A673 (cell line): ENCODE measurements at places on chromosomes 4 and X.
A peak's percentile ranks its signal among the peaks of the same experiment; 100 is the strongest.

- no peak for DNase-seq
Observed at GRCh38 chr4:26856906-26857277, 3.7 kb upstream of the STIM2 start.

GRCh38 chrX:22105231-22105630, 73.1 kb downstream of the PHEX start:
- DNase-seq = peak; percentile 18

GRCh38 chr4:78638337-78639172, 87.0 kb downstream of the ANXA3 start:
- DNase-seq = no peak

GRCh38 chr4:44415251-44415650, 33.4 kb downstream of the KCTD8 start:
- no peak for DNase-seq

DNA sequence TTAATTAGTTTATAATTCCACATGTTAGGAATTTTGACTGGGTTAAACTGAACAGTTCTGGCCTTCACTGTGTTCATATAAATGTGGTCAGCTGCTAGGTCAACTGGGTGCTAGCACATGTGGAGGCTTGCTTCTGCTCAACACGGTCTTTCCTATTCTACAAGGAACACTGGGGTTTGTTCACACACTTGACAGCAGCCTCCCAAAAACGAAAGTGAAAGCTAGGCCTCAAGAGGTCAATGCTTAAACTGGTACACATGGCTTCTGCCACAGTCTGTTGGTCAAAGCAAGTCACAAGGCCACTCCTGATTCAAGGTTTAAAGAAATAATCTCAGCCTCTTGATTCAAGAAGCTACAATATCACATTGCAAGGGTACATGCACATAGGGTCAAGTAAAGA, 126.5 kb downstream of the QDPR start:
- DNase-seq = no peak

DNA sequence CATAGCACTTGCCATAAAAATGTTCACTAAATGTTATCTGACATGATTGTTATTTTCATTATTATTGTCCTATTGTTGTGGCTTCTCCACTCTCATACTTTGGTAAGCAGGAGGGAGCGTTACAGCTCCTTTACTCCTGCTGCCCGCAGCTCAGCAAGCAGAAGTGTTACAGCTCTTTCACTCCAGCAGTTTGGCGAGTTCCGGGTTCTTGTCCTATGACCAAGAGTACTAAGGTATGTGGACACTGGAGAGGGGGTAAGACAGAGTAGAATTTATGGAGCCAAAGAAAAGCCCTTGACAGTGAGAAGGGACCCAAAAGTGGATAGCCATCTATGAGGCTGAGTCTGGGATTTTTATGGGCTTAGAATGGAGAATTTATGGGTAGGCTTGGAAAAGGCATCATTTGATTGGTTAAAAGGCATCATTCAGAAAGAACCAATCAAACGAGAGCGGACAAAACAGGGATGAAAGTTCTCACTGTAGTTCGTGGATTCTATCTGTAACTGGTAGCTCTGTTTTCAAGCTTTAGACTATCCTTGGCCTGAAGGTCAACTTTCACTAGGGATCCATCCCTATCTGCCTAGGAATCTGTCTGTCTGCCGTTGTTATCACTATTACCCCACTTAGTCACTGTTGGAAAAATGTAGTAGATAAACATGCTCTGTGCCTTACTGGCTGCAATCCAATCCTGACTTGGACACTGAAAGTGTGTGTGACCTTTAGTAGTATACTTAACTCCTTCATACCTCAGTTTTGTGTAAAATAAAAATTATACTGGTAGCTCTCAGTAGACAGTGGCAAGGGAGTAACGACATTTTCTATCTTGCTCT, 545.6 kb upstream of the LCORL start:
- no peak for DNase-seq

GRCh38 chr4:47531954-47532321, 46.9 kb downstream of the ATP10D start:
- no peak for DNase-seq

DNA sequence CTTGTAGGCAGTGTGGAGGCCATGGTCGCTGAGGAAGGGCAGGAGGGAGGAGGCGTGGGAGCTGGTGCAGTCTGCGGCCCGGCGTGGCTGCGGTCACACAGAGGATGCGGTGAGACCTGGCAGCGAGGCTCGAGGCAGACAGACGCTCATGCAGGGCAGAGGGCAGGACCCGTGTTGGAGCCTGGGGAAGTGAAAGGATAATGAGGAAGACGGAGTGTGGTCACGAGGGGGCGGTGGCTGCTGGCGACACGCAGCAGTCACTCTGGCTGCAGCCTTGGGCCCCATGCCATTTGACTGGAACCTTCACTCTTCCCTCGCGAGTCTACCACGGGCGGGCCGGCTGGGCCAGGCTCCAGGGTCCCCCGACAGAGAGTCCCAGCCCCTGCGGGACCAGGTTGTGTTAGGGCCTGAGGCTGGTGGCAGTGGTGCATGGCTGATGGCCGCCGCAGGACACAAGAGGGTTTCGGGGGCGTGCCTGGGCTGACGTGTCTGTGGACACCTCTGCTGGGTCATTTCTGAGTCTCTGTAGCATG, 68.8 kb upstream of the HGFAC start:
- no peak for DNase-seq

- no peak for DNase-seq
Observed at GRCh38 chrX:134747006-134747405, 88.7 kb upstream of the PLAC1 start.

DNA sequence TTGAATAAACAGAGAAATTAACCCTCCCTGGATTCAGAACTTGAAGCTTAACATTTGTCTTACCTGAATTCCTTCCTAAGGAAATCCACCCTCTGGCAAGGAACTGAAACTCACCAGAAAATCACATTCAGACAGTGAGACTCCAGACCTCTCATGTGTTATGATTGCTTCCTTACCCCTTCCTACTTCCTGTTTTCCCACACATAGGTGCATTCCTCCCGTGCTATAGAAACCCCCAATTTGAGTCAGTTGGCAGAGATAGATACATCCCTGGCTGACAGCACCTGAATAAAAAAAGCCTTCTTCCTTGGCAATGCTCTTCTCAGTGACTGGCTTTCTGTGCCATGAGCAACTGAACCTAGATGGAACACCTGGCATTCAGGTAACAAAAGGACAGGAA, 157.0 kb upstream of the SMIM31 start:
- DNase-seq = no peak

GRCh38 chr4:185112104-185112503, 31.0 kb upstream of the SLC25A4 start:
- no peak for DNase-seq

GRCh38 chr4:146960634-146961033, 15.0 kb upstream of the TTC29 start:
- DNase-seq = no peak

DNA sequence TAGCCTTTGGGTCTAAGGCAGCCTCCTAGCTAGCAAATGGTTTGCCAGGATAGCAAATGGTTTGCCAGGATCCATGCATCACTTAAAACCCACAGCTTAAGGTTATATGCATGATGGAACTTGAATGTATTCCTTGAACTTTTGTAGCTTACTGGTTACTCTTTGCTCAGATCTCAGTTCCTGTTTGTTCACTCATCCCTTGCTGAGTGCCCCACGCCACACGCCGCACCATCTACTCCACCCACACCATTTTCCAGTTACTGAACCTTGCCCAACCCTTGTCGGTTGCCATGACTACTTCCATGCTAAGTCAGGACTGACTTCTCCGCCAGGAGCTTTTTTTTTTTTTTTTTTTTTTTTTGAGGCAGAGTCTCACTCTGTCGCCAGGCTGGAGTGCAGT, 29.5 kb upstream of the XIAP start:
- peak; percentile 59 for DNase-seq

DNA sequence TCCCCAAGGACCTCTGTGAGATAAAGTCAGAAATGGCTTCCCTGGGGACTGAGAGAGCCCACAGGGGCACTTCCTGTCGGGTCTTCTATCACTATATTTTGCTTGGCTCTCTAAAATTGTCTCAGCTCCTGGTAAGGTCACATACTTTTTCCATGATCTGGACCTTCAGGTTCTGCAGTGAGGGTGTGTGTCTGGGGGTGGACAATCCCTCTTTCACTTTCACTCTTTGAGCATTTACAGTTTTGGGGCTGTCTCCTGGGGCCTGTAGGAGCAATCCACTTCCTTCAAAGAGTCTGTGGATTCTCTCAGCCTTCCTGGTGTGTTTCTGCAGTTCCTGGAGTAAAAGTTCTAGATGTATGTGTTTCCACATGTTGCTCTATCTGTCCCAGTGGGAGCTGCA, 335.7 kb downstream of the FSTL5 start:
- DNase-seq = peak; percentile 18

- no peak for DNase-seq
Observed at GRCh38 chrX:7582191-7582590, 260.8 kb upstream of the VCX start.

DNA sequence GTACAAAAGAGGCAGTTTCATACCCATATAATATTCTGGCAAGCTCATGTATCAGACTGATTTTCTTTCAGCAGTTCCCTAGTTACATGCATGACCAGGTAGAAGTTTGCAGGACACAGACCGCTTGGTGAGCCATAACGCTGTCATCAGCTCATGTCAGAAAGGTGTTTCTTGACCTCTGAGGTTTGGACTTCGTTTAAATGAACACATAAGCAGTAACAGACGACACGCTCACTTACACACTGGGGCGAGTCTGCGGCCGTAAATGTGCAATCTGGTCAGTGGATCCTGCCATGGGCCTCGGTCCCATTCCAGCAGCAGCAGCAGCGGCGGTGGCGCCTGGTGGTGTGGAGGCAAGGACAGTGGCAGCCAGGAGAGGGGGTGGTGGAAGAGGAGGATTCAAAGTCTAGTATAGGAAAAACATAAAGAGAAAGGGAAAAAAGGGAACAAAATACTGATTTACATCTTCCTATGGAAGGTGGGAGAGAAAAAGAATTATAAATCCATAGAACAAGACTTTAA, 111.9 kb upstream of the CBR4 start:
- DNase-seq = no peak

- DNase-seq = peak; percentile 86
Observed at GRCh38 chrX:79081895-79082512, 62.5 kb upstream of the GPR174 start.

DNA sequence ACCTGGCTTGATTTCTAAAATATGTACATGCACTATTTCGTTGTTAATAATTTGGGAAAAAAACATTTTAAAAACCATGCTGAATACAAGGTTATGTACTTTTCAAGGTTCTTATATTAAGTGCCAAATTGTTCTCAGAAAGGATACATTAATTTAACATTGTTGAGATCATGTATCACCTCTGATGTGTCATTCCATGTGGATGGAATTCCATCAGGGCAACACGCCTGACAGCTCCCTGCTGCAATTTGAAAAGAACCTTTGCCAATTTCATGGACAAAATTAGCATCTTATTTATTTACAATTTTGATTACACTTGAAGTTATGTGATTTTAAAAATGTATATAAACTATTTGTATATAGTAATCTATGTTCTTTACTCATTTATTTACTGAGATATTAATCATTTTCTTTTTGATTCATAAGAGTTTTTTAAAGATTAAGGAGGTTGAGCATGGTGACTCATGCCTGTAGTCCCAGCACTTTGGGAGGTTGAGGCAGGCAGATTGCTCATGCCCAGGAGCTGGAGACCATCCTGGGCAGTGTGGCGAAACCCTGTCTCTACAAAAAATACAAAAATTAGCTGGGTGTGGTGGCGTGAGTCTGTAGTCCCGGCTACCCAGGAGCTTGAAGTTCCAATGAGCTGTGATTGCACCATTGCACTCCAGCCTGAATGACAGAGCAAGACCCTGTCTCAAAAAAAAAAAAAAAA, 142.8 kb downstream of the ENPP6 start:
- DNase-seq = no peak

GRCh38 chrX:72021975-72022374, 109.7 kb downstream of the RTL5 start:
- DNase-seq = peak; percentile 33

- no peak for DNase-seq
Observed at GRCh38 chr4:92241094-92241493, 62.7 kb upstream of the GRID2 start.

DNA sequence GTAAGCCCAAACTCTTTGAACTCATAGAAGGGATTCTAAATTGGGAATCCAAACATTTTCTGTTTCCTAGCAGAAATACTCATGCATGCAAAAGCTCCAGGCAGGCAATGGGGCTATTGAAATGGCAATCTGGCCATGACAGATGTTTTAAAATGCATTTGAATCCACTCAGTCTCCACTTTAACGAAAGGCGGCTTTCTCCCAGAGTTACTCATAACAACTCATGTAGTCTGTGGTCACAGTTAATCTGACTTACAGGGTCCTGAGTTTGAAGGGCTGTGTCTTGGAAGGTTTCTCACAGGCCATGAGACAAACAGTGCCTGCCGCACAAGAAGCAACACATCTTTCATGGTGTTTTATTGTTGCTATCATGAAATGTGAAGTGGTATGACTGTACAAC, 185.7 kb downstream of the AMELX start:
- no peak for DNase-seq

DNA sequence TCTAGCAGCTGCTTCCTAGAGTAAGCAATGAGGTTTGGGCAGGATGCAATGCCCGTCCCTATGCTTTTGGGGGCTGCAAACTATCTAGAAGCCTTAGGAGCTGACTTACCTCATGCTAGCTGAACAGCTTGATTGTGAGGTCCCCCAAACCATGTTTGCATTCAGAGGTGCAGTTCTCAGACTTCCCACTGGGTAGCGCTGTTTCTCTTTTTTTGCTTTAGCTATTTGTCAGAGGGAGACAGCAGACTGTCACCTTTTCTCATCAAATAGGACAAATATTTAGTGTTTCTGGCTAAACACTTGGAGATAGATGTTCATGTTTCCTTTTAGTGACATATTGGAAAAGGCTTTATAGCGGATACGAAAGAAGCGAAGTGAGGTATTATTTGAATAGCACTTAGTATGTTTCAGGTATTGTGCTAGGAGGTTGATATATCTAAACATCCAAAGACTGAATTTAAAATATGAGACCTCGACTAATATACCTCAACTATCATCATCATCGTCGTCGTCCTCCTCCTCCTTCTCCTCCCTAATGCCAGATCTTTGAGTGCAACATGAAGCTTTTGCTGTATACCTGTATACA, 18.7 kb upstream of the TMEM192 start:
- peak; percentile 77 for DNase-seq

DNA sequence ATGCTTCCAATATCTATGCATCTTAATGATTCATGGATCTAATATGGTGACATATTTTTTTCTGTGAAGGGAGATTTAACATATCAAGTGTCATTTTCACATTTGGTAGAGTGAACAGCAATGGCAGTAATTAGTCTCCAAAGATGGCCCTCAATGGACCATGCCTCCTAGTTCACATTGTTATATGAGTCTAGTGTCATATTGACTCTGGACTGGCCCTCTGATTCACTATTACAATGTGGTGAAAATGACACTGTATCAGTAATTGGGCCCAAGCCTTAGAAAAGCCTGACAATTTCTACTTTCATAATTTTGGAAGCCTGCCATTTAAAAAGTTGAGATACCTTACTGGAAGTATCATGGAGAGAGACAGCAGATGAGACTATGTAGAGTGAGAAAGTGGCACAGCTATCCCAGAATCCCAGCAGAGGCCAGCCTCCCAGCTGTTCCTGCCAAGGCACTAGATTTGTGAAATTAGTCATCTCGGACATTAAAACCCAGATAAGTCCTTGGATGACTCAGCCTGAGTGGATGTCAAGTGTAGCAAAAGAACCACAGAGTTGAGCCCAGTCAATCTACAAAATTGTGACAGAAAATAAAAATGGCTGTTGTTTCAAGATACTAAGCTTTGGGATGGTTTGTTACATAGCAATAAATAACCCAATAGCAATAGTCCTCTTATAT, 68.4 kb downstream of the ARHGEF38 start:
- DNase-seq = no peak

- DNase-seq = no peak
Observed at GRCh38 chr4:8721621-8722020, 129.1 kb downstream of the CPZ start.

- no peak for DNase-seq
Observed at GRCh38 chr4:30495651-30496310, 224.4 kb upstream of the PCDH7 start.
